Esophagus squamous epithelium (tissue), 5 donors: ENCODE measurements at places on chromosomes 3 and 15.

DNA sequence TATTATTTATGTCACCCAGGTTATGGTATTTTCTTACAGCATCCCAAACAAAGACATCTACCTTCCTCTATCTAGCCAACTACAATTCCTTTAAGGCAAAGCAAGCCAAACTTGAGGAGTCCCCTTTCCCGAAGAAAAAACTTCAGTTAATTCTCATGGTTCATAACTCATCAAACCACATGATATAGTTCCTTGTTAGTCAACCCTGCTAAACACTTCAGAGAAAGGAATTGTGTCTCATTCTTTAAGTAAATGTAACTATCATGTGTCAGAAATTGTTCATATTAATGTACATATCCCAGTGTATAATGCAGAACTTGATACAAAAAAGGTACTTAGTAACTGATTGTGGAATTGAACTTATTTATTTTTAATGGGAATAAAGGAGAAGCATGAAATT, 44.4 kb downstream of the ST3GAL6 start:
- no peak for DNase-seq

GRCh38 chr15:53539878-53540277, 219.6 kb downstream of the WDR72 start:
- no peak for DNase-seq

DNA sequence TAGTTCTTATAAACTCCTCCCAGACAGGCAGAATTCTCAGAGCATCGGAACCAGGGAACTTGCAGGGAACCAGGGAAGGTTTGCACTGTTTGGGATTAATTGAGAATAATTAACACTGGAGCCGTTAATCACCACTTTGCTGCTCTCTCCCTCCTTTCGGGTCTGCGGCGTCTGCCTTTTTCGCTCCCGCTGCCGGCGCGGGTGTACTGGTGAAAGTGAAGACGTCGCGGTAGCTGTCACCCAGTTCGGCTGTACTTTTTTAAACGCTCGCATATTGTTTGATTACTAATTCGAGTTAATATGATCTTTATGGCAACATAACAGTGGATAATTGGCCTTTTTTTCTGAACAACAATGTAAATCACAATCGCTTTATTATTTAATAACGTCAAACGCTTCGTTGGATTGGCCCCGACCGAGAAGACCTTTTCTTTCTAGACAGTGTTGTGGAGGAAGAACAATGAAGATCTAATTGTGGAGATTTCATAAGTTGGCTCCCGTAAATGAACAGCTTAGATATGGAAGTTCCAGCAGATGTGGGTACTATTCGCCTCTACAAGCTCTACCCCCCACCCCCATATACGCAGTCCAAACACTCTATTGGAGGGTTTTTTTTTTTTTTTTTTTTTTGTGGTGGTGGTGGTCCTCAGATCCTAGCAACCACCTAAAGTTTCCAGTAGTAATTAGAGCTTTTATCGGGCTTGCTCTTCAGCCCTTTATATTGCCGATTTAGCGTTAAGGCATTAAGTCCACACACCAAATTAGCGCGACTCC, 12.7 kb downstream of the SOX2 start:
- no peak for DNase-seq

DNA sequence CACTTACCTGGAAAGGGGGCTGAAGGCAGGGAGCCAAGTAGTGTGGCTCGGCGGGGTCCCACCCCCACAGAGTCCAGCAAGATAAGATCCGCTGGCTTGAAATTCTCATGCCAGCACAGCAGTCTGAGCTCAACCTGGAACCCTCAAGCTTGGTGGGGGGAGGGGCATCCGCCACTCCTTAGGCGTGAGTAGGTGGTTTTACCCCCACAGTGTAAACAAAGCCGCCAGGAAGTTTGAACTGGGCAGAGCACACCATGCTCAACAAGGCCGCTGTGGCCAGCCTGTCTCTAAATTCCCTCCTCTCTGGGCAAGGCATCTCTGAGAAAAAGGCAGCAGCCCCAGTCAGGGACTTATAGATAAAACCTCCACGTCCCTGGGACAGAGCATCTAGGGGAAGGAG, 156.3 kb downstream of the KBTBD8 start:
- no peak for DNase-seq

DNA sequence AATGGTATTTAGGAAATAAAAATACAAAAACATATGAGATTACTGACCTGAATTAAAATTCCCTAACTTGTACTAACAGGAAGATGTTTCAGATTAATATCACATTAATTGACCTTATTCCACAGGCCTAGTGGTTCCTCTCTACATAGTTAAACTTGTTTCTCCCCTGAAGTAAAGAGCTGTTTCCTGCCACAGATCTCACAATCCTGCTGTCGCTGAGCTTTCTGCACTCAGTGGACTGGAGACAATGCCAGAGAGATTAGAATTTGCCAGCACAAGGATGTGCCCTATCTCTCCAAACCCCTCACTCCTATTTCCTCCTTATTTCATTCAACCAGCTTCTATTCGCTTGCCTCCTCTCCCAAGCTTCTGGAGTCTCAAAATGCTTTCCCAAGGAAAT, 130.6 kb downstream of the CTNNB1 start:
- DNase-seq = no peak

DNA sequence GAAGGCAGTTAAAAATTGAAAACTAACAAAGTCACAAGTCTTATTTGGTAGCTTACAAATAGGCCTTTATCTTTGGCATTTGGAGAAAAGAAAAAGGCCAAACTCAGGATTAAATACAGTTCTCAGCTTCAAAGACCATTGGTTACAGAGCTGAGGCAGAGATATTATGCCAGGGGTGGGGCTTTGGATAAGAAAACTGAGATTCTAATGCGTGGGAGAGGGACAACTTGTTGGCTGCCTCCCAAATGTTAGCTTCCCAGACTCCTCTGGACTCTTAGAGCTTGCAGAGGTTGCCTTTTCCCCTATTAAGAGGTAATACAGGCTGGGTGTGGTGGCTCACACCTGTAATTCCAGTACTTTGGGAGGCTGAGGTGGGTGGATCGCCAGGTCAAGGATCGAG, 231.8 kb downstream of the SQOR start:
- DNase-seq = no peak

DNA sequence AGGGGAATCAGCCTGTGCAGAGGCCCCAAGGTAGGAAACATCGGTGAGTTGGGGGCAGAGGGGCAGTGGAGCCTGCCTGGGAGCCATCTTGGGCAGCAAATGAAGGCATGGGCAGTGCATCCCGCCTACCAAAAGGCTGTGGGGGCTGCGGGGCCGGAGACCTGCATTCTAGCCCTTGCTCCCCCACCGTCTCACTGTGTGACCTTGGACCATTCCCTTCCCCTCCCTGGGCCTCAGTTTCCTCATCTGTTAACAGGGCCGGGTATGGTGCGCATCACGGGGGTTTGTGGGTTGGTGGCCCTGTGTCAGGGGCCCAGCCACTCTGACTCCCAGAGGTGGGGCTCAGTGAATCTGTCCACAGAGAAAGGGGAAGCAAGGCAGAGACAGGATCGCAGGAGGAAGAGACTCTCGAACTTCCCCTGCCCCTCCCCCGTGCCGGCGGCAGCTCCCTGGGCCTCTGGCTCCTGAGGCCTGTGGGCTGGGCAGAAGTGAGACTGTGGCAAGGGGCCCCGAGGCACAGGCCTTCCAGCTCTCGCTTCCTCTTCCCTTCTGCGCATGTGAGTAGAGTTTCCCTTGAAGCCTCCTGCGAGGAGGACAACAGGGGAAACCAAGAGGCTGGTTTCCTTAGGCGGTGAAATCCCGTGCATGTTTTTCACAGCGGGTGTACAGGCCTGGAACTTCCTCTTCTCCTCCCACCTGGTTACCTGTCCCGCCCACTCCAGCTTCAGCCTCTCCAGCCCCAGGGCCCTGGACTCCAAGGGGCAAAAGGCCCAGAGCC, 42.9 kb downstream of the IDH2 start:
- peak; percentile 54 for DNase-seq

GRCh38 chr3:115666920-115667737, 43.8 kb downstream of the GAP43 start:
- DNase-seq = no peak

GRCh38 chr3:38840987-38841386, 25.0 kb upstream of the SCN10A start:
- DNase-seq = no peak

- DNase-seq = no peak
Observed at GRCh38 chr15:83210619-83211018, 3.0 kb upstream of the HDGFL3 start.

DNA sequence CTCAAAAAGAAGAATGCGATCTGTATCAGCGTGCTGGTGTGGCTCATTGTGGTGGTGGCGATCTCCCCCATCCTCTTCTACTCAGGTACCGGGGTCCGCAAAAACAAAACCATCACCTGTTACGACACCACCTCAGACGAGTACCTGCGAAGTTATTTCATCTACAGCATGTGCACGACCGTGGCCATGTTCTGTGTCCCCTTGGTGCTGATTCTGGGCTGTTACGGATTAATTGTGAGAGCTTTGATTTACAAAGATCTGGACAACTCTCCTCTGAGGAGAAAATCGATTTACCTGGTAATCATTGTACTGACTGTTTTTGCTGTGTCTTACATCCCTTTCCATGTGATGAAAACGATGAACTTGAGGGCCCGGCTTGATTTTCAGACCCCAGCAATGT, 1.3 kb downstream of the P2RY1 start:
- no peak for DNase-seq

DNA sequence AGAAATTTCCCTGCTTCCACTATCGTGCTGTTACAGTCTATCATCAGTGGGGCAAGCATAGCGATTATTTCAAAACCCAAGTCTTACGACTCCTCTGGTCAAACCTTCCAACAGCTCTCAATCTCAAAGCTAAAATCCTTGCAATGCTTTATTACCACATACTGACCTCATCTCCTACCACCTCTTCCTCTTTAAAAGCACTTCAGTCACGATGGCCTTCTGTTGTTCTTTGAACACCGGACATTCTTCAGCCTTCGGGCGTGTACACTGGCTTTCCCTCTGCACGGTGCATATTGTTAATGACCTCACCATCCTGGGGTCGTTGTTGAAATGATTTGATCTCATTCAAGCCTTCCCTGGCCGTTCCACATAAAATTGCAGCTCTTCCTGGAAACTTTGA, 31.1 kb downstream of the MAGEL2 start:
- no peak for DNase-seq

- DNase-seq = no peak
Observed at GRCh38 chr3:30586806-30587486, 19.5 kb upstream of the TGFBR2 start.

DNA sequence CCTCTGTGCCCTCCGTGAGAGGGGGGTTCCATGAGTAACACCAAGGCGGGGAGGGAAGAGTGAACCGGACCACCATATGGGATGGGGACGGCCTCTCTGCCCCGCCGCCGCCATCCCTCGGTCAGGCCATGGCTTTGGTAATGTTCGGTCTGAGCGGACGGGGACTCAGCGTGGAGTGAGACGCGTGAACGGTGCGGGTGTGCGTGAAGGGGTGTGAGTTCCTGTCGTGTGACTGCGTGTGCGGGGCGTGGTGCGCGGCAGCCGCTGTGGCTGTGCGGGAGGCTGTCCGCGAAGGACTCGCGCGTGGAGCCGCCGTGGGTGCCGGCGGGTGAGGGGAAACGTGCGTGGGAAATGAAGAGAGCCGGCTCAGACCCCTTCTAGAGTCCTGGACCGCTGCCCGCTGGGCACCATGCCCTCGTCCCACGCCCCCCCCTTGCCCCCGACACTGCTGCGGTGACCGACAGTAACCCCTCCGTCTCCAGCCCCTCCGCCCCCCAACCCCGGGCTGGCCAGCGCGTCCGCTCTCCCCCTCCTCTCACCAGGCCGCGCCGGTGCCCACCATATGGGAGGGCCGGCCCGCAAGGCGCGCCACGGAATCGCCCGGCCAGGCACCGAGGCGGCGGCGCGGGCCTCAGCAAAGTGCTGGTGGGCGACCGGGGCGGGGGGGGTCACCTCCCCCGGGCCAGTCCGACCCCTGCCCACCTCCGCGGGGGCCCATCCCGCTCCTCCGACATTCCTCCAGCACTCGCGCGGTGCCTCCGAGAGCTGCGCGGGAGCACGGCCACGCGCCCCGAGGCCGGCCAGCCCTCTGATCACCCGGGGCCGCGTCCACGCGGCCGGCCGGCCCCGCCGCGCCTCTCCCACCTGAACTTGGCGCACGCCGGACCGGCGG, 589 bp downstream of the KLF15 start:
- DNase-seq = no peak

- DNase-seq = no peak
Observed at GRCh38 chr3:39317571-39318169, 11.8 kb upstream of the CCR8 start.

DNA sequence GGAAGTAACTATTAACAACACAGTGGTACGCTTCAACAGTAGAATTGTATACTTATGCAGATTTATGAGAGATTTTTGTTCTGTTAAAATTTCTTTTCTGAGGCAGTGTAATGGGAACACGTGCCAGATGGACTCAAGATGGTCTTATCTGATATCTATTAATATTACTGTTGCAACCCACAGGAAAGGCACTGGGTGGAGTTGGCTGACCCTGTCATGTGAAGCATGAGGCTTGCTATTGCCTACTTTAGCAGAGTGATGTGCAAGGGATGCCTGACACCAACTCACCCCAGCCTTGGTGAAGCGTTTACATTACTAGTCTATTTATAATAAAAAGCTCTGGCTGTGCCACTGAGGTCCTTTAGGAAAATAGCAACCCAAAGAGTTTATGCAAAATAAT, 19.8 kb upstream of the ARNT2 start:
- no peak for DNase-seq

GRCh38 chr3:136106101-136106500, 90.0 kb downstream of the MSL2 start:
- DNase-seq = no peak

- no peak for DNase-seq
Observed at GRCh38 chr3:55621648-55622047, 134.5 kb upstream of the WNT5A start.

DNA sequence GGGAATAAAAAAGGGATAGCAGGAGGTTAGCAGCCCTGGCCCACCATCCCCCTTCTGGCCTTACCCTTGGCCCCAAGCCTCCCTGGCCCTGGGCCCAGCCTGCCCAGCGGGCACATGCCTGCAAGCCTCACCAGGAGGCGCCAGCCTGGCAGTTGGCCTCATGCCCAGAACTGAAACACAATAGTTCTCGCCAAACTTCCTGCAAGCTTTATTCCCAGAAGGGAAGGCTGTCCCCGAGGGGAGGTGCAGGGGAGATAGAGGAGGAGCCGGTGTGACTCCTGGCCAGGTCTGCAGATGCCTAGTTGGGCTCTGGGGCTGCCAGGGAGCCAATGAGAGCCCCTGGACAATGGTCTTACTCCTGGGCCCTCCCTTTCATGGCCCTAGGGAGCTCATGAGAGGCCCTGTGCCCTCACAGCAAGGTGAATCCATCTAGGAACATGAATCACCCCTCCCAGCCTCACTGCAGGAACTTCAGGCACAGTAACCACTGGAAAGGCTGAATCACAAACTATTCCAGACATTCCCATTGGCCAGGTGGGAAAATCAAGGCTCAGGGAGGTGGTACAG, 4.0 kb downstream of the CCDC33 start:
- no peak for DNase-seq

- no peak for DNase-seq
Observed at GRCh38 chr3:84893211-84893610, 65.6 kb upstream of the CADM2 start.

DNA sequence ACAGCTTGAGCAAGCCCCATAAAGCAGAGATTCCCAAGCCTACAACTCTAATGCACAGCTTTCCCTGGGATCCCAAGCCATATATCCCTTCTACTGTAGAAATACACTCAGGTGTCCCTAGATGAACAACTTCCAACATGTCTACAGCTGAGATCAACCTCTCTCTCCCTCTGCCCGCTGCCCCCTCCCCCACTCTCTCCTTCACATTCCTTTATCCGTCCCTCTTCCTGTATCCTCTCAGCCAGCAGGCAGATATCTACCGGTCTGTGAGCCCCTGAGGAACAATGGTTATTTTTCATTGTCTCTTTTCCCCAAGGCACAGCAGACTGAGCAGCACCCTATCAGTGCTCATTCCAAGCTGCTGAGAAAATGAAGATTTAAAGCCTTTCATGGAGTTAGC, 138.6 kb downstream of the SUCLG2 start:
- no peak for DNase-seq

GRCh38 chr3:141996437-141996836, 120.0 kb downstream of the ATP1B3 start:
- no peak for DNase-seq
